Stimulated activated CD4-positive, alpha-beta T cell treated with anti-CD3 and anti-CD28 coated beads, Interleukin-12 subunit alpha, Interleukin-12 subunit beta, amount 100 ng/mL, for 48 hours (primary cell): ENCODE measurements at places on chromosomes 3 and 15.
A peak's percentile ranks its signal among the peaks of the same experiment; 100 is the strongest.

DNA sequence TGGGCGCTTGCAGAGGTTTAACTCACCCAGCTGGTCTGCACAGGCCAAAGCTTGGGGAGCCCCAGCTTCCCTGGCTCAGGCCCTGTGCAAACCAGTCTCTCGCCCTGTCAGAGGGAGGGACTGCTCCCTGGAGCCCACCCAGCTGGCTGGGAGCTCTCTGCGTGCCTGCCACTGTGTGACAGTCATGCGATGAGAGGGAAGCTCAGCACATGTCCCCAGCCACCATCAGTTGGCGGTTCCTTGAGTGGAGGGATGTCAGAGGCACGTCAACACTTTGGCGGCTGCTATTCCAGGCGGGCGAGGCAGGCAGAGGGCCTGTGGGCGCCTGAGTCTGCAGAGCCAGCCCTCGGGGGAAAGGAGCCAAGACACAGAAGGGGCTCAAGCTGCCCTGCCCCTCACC is 324.6 kb downstream of the UACA start:
- DNase-seq, result no peak

DNA sequence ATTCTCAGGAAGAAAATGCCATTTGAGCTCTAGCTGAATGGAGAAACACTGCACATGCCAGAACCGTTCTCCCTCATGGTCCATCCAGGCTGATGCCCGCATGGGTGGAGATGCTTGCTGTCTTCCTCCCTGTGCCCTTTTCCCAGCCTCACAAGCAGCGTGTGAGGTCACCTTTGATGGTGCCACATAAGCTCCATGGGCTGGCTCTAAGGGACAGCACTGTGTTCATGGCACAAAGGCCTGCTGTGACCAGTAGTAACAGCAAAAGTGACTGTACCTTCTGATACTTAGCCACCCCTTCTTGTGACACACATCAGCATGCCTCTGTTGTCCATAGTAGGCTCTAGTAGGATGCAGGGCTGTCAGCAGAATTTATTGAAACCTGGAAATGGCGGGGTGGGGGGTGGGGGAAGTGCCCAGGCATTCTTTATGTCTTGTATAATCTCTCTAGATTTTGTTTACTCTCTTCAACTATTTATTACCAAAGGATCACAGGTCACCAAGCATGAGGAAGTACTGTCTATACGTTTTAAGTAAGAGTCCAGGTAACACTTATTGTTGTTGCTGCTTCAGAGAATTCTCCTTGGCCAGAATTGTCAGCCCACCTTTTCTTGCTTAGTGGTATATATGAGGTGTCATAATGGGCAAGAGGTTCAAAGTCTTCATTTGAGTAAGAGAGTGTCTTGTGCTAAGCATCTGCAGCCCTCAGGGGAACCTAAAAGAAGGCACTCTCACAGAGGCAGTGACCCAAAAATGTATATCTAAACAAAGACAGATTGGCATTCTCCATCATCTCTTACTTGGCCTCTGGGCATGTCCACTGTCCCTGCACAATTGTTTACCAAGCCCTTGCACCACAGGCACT is 56.5 kb downstream of the RAB7A start:
- no peak for DNase-seq

- no peak for DNase-seq
These were observed 259.6 kb downstream of the TUSC7 start for GRCh38 chr3:116969135-116969534.

- DNase-seq, result no peak
These were observed 11.0 kb downstream of the TNFAIP8L3 start for GRCh38 chr15:51083641-51084166.

- no peak for DNase-seq
These were observed 57.0 kb upstream of the ITGA11 start for GRCh38 chr15:68488966-68489365.

GRCh38 chr15:66038387-66039116 is 169.3 kb downstream of the RAB11A start:
- no peak for DNase-seq

DNA sequence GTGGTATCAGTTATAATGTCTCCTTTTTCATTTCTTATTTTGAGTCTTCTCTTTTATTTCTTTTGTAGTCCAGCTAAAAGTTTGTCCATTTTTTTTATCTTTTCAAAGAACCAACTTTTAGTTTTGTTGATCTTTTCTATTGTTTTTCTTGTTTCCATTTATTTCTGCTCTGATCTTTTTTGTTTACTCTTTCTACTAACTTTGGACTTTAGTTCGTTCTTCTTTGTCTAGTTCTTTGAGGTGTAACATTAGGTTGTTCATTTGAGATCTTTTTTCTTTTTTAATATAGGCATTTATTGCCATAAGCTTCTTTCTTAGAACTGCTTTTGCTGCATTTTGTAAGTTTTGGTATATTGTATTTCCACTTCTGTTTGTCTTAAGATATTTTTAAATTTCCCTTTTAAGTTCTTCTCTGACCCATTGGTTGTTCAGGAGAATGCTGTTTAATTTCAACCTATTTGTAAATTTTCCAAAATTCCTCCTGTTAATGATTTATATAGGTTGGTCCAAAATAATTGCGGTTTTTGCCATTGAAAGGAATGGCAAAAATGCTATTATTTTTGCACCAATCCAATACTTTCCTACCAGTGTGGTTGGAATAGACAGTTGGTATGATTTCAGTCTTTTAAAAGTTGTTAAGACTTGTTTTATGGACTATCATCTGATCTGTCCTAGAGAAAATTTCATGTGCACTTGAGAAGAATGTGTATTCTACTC is 51.2 kb downstream of the KAT2B start:
- no peak for DNase-seq

GRCh38 chr3:67940210-67940952 is 286.0 kb upstream of the SUCLG2 start:
- no peak for DNase-seq

- no peak for DNase-seq
These were observed 101.2 kb downstream of the TCF12 start for GRCh38 chr15:57019496-57020160.

GRCh38 chr3:148992027-148992634 is 791 bp downstream of the GYG1 start:
- peak; percentile 4 for DNase-seq

- DNase-seq, result no peak
These were observed 494 bp downstream of the GCSAM start for GRCh38 chr3:112132554-112132953.

GRCh38 chr3:4030624-4031023 is 231.4 kb downstream of the LRRN1 start:
- DNase-seq, result no peak

DNA sequence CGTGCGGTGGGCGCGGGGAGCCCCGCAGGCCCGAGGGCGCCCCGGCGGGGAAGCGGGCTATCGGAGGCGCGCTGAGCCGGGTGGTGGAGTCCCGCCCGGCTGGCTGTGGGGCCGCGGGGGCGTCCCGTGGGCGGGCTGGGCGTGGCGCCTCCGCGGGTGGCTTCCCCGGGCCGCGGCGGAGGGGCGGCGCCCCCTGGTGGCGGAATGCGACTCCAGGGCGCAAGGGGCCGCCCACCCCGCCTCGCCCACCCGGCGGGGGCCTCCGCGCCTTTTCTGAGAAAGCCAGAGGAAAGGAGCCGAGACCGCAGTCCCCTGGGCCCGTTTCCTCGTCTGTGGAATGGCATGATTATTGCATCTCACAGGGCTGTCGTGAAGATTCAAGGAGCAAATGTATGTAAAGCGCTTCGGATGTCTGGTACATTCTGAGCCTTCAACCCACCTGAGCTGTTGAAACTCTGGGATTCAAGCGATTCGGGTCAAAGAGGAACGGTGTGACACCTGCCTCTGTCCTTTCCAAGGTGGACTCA is 31.9 kb upstream of the RAB6B start:
- peak; percentile 59 for DNase-seq

- no peak for DNase-seq
These were observed 111.6 kb downstream of the TIGIT start for GRCh38 chr3:114405202-114405990.

DNA sequence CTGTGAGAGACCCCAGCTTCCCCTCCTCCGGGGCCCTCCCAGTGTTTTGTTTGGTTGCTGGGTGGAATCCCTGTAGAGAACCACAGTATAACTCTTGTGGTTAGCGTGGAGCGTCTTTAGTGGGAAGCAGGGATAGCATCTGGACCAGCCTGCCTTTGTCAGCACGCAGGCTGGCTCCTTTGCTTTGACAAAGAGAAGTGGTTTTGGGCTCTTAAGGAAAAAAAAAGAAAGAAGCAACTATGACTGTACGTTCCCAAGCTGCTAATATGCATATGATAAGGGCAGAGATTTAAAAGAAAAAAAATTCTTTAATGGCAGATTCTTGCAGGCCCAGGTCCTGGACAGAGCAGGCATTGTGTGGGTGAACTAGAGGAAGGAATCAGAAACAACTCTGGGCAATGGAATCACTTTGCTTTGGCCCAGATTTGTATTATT is 340.8 kb upstream of the CTDSPL start:
- DNase-seq, result no peak

- DNase-seq, result no peak
These were observed 251.0 kb upstream of the PEX5L start for GRCh38 chr3:180287703-180288102.

- DNase-seq, result no peak
These were observed 1.2 kb downstream of the GABRB3 start for GRCh38 chr15:26771578-26772153.

DNA sequence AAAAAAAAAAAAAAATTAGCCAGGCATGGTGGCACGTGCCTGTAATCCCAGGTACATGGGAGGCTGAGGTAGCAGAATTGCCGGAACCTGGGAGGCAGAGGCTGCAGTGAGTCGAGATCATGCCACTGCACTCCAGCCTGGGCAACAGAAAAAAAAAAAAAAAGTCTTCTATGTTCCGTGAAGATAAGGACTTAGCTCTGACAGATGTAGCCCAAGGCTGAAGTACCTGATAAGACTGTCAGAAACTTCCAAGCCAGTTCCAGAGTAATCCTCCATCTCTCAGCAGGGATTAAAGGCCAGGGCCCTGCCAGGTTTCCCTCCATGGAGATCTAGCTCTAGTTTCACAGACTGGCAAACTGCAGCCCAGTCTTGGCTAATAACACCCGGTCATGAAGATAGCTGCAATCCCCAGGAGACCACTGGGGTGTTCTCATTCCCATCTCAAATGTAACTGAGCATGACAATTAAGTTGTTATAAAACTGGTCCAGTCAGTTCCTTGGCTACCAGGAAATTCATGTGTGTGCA is 8.5 kb downstream of the CDCP1 start:
- DNase-seq, result no peak

- no peak for DNase-seq
These were observed 66.8 kb downstream of the GALK2 start for GRCh38 chr15:49236869-49237268.

DNA sequence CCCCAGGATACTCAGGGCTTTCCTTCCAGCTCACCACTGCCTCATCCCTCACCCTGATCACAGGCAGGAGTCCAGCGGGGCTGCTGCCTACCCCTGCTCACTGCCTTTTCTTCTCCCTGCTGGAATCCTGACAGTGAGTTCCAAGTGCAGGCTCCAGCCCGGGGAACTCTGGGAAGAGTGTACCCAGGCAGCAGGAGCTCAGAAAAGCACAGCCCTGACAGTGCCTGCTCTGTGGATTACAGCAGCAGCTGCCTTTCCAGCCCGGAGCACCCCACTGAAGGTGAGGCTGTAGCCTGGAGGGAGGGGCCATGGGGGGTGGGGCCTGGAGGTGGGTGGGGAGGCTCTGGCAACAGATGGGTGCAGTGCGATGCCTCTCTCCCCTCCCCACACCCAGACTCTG is 6.1 kb upstream of the JMJD7 start:
- no peak for DNase-seq

GRCh38 chr15:68700455-68701123 is 120.1 kb downstream of the ANP32A start:
- no peak for DNase-seq

- DNase-seq, result no peak
These were observed 368.6 kb upstream of the MCTP2 start for GRCh38 chr15:93862791-93863190.

GRCh38 chr3:77887611-77888010 is 847.7 kb downstream of the ROBO2 start:
- DNase-seq, result no peak

GRCh38 chr3:125146626-125147490 is 65.7 kb downstream of the SLC12A8 start:
- DNase-seq, result no peak
